ENCODE measurements at places on chromosomes 4 and X.

DNA sequence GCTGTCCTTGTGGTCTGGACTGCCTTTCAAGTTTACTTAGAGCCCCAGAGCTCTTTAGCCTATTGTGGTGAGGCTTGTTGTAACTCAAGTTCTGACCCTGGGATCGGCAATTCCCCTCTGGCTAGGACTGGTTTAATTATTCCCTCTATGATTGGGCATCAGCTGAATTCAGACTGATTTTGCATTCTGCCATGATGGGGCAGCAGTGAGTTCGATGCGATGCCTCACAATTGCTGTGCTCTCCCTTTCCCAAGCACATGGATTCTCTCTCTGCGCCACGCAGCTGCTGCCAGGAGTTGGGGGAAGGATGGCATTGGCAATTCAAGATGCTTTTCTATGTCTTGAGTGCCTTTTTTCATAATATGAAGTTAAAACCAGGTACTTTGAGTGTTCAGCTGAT, 327.8 kb upstream of the CXorf51B start:
- DNase-seq: no peak

DNA sequence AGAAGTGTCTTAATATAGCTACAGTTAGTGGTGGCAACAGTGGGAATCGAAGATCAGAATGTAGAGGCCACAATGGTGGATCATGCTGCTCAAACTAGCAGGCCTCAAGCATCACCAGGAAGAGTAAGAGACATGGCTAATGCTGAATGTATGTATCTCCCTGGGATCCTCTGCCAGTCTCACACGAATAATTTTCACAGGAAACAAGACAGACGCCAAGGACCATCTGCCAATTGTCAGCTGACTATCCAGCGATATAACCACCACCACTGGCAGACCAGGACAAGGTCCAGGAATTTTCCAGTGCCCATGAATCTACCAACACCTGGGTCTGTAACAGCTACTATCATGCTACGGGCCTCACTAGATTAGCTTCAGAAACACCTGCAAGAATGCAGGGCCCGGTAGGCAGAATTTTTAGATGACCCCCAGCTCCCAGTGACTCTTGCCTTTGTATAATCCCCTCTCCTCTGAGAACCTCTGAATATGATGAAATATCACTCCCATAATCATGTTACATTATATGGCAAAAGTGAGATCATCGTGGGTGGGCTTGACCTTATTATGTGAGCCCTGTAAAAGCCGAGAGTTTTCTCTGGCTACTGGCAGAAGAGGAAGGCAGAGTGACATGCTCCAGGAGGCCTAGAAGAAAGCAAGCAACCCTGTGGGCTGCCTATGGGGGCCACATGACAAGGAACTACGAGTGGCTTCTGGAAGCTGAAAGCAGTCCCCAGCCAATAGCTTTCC, 429.8 kb downstream of the BCOR start:
- DNase-seq: no peak

DNA sequence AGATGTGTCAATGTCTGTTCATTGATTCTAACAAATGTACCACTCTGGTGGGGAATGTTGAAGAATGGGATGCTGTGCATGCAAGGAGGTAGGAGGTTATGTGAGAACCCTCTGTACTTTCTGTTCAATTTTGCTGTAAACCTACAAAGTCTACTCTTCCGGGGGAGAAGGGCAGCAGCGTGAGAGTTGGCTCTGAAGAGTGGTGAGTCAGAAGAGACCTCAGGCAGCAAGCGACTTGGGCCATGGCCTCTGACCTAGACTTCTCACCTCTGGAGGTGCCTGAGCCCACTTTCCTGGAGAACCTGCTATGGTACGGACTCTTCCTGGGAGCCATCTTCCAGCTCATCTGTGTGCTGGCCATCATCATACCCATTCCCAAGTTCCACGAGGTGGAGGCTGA, 26.7 kb downstream of the MANBA start:
- no peak for DNase-seq

DNA sequence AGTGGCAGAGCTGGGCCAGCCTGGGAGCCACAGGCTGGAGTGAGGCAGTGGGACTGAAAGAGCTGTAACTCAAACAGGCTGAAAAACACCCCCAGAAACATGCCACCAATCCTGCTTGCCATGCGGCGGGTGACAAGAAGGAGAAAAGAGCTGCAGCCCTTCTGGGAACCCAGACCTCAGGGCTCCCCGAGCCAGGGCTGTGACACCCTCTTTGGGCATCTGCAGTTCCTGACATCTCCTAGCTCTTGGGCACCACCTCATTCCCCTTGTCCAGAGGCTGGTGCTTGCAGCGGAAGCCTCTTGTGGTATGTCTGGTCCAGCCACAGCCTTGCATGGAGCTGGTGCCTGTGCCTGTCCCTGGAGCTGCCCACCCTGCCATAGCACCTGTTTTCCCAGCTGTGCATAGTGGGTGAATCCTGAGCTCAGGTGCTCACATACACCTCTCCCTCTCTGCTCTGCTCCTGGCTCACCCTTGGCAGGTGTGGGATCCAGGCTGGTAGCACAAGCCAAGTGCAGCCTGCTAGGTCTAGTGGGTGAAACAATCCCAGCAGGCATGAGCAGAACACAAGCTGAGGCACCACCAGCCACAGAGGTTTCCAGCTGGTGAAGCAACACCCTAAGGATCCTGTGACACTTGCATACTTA, 149.0 kb downstream of the CXXC4 start:
- DNase-seq: no peak

DNA sequence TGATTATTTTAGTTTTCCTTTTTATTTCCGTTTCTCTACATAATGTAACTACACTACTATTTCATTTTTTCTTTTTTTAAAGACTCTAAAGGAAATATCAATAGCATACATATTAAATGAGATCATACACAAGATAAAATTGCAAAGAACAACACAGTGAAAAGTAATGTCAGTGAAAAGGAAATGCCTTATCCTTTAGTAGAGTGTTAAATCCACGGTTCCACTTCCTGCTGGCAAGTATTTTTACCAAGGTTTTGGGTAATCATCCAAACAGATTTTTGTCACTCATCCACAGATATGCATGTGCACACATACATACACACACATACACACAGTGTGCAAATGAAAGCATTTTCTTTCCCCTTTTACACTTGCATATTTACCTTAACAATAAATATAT, 548.9 kb downstream of the PPP4R3C start:
- no peak for DNase-seq

- no peak for DNase-seq
Observed at GRCh38 chrX:29541038-29541437, 674.3 kb upstream of the MAGEB2 start.

GRCh38 chrX:49163555-49164419, 1.2 kb downstream of the MAGIX start:
- DNase-seq: no peak

DNA sequence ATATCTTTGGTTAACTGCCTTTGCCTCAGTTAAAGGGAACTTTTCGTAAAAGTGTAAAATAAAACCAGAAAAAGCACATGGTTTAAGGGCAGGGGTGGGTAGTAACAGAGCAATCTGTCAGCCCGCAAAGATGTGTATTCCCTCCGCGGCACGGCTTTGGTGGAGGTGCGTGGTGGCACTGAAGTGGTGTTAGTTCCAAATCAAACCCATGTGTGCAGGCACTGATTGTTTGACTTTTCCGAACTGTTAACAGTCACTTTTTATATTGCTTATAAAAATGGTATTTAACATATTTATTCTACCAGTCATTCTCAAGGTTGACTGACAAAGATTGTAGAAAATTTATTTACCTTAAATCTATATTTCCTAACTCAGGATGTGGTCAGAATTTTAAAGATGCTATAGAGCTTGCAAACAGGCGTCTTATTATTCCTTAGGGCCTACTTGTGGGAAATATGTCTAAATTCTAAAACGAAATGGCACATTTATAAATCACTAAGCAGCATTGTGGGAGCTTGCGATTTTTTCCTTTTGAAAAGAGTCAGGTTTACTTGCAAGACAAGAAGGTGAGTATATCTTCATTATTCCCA, 272.7 kb upstream of the PCDH18 start:
- no peak for DNase-seq

- no peak for DNase-seq
Observed at GRCh38 chrX:133190877-133191738, 27.0 kb downstream of the TFDP3 start.

DNA sequence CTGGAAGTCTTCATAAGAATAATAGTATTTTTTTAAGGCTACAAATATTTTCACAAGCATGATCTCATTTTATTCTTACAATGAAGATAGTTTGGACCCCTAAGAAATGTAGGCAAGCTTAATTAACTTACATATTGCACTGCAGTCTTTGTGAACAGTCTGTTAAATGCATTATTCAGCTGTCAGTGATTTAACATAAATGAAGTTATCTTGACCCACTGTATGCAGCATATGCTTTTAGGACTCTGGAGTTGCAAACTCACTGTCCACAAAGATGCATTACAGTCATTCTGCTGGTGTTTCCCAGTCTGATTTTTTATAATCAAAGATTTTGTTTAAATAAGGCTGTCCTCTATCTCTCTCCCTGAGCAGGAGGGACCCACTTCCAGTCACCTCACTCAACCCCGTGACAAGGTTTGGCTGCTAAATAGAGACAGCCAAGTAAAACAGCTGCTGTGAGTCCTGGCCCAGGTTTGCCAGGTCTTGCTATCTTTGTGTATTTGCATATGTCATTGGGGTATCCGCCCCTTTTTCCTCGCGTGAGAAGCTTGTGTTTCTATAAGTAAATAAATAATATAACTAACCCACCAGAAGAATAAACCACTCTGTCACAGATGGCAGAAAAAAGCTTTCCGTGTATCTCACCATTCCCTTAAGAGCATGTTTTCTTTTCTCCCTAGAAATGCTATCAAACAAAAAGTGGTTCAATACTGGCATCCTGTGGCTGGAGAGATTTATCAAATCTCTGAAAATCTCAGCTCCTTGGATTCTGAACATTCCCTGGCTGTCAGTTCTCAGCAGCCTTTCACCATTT, 67.0 kb downstream of the SLC7A11 start:
- peak; percentile 69 for DNase-seq

DNA sequence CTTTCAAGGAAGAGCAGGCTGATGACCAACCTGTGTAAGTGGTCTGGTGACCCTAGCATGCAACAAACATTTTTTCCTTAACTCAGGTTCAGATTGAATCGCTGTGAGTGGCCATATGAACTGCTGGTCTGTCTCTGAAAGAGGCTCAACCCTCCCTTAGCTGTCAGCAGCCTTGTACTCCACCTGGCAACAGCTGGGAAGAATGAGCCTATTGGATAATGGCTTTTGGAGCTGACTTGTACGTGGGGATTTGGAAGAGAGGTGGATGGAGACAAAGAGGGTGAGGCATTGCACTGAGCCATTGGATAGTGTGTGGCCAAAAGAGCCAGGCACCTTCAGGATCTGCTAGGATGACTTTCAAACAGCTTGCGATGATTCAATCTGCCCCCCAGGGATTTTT, 35.7 kb upstream of the BMP15 start:
- DNase-seq: no peak

DNA sequence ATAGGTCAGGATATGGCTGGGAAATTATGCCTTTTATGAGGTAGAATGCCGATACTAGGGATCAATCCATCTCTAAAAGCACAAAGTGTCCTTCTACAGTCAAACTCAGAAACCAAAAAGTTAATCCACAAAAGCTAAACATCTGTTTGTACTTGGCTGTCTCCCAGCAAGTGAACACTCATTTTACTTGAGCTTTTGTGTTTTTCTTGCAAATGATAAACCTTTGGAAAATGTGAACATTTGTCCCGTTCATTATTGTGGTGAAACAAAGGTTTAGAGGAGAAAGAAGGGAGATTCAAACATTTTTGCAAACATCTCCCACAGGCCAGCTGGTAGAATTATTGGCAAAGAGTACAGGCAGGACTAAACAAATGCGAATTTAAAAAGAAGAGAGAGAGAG, 300.6 kb upstream of the SPANXN1 start:
- no peak for DNase-seq

GRCh38 chr4:89949782-89950387, 55.2 kb downstream of the MMRN1 start:
- DNase-seq: no peak

GRCh38 chrX:42466332-42467046, 311.5 kb downstream of the PPP1R2C start:
- DNase-seq: no peak

GRCh38 chr4:74366367-74366911, 1.5 kb downstream of the EREG start:
- DNase-seq: no peak

GRCh38 chrX:21382715-21383114, 8.5 kb downstream of the CNKSR2 start:
- DNase-seq: no peak

DNA sequence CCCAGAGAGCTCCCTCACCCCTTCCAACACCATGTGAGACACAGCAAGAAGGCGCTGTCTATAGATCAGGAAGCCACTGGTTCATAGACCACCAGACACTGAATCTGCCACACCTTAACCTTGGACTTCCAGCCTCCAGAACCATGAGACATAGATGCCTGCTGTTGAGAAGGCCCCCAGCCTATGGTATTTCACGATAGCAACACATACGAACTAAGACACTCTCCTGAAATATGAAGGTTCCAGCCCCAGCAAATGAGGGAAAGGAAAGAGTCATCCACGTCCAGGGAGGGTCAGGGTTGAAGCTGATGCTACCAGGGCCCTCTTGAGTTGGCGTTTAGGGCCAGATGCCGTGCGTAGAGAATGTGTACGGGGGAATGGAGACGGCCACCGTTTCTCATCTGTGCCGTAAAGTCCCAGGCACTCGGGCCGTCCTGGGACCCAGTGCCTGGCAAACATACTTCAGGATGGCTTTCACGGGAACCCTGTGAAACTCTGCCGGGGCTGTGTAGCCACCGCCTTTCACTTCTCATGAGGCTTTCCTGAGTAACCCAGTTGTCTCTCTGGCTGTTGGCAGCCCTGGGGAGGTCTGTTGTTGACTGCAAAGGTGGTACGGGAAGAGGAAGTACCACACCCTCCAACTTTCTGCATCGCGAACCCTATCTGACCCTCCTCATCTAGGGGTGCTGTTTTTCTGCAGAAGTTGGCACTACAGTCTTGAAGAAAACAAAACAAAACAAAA, 17.7 kb upstream of the P2RY8 start:
- DNase-seq: no peak
